Left ventricle myocardium inferior (tissue), 1 donor: ENCODE measurements at places on chromosomes 3 and 15.

DNA sequence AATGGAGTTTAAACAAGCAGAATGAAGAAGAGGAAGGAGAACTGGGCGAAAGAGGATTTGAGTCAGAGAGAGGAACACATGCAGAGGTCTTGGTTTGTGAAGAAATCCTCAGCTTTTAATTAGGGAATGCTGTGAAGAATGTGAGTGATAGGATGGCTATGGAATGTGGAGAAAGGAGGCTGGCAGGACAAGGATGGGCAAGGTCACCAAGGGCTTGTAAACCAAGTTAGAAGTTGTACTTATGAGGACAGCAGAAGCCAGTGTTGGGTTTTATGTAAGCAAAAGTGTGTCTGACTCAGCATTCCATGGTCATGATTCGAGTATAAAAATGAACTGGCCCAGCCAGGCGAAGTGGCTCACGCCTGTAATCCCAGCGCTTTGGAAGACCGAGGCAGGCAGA lies 60.0 kb upstream of the IL12A start:
- no peak for DNase-seq

- DNase-seq = no peak
These were observed 128.0 kb downstream of the SRGAP3 start for GRCh38 chr3:9121366-9122001.

GRCh38 chr3:57890874-57891273 lies 117.3 kb upstream of the FLNB start:
- DNase-seq = no peak

- DNase-seq = no peak
These were observed 136.9 kb downstream of the P2RY1 start for GRCh38 chr3:152971880-152972279.

DNA sequence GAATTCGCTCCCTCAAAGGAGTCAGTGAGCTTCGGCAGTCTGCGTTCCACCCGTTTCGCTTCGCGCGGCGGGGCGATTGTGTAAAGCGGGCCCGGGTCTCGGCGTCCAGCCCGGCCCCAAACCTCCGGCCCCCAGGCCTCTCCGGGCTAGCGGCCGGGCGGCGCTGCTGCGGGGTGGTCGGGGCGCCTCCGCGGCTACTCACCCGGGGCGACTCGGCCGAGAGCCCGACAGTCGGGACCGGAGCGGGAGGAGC lies 412 bp downstream of the CHDH start:
- no peak for DNase-seq

DNA sequence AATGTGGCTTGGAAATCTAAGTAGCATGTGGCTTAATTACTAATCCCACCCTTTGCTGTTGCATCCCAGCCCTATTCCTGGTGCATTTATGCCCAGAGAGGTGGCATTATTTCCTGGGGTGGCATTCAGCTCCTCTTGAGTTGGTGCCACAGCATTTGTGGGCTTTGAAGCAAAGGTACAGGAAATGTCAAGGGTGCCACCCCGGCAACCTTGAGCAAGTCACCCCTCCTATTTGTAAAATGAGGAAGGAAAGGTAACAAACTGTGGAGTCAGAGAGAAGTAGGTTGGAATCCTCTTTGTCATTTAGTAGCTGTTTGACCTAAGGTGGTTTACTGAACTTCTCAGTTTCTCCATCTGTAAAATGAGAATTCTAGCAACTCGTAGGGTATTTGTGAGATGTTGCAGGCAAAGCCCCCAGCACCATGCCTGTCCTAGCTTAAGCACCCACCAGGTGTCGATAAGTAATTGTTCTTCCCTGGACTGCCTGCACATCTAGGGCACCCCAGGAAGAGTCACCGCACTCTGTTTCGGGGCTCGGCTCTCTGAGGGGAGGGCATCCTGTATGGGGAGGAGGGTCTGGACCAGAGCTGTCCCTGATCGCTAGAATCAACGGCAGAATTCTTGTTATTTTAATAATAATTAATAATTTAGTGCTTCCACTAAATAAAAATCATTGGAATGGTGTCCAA lies 17.1 kb downstream of the ISG20 start:
- DNase-seq = no peak

- no peak for DNase-seq
These were observed 103.0 kb downstream of the ISL2 start for GRCh38 chr15:76439542-76439941.

DNA sequence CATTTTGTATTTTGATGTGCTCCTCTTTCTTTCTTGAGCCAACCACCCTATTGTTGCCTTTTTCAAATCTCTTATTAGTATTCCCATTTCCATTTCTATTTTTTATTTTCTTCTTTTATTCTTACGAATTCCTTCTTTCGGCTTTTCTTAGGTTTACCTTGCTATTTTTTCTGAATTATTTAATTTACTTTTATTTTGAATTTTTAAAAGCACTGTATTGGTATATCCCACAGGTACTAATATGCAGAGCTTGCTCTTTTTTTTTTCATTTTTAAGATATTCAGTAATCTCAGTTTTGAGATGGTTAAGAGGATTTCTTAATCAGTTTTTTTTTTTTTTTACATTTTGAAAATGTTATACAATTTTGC lies 18.4 kb upstream of the MCF2L2 start:
- DNase-seq = no peak

DNA sequence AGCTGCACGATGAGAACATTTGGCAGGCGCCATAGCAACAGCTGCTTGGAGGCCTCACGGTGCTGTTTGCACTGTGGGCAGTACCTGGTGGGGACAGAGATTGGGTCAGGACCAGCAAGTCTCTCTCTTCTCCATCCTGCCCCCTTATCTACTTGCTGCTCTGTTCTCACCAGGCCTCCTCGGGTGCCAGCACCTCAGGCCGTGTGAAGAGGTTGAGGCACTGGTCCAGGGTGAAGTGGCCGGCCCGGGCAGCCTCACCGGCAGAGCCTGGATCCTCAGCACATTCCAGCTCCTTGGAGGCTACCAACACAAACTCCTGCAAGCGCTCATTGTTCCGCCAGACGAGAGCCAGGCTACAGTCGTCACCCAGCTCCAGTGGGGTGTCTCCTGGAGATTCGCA lies 6.2 kb upstream of the QARS1 start:
- no peak for DNase-seq
